Body of pancreas (tissue), 4 donors: ENCODE measurements at places on chromosomes 7 and 10. TPM values are rescaled to one million over a fixed set of nuclear protein-coding genes. Genes with fewer than 3 reads are reported as not detected.
A peak's percentile ranks its signal among the peaks of the same experiment; 100 is the strongest.

Gene CHST15
- total RNA-seq = 18.5 TPM

Gene VWC2
- not detected for total RNA-seq

Gene ANKIB1
- 20.1 TPM for total RNA-seq

GRCh38 chr10:80268266-80268665, 21.2 kb downstream of the MAT1A start:
- H3K4me1 ChIP-seq = peaks cover 28% of the 10 kb centered on the region
- no peaks in the 10 kb centered on the region for H3K36me3 ChIP-seq
- H3K27ac ChIP-seq = no peak overlapping the region
- H3K4me3 ChIP-seq = no peak overlapping the region
- DNase-seq = no peak
- no peaks in the 10 kb centered on the region for H3K27me3 ChIP-seq

GRCh38 chr10:110544958-110545537, 22.4 kb upstream of the SMC3 start:
- no peaks in the 10 kb centered on the region for H3K4me1 ChIP-seq
- H3K4me3 ChIP-seq = no peak overlapping the region
- no peaks in the 10 kb centered on the region for H3K27me3 ChIP-seq
- DNase-seq = no peak
- H3K36me3 ChIP-seq = no peaks in the 10 kb centered on the region

GRCh38 chr7:16465469-16466361, at the start of gene SOSTDC1:
Gene SOSTDC1, minus strand, starts transcription at chr7:16465738. Its CDS starts 70 bp downstream, at chr7:16465668.
- H3K27ac ChIP-seq = no peak within 1 kb of the TSS
- no peak for DNase-seq
- H3K4me3 ChIP-seq = no peak within 1 kb of the TSS
- H3K4me1 ChIP-seq = peaks cover 5% of the 10 kb centered on the region
- H3K36me3 ChIP-seq = no peaks in the 10 kb centered on the region

- no peak overlapping the region for H3K4me3 ChIP-seq
- no peak overlapping the region for H3K27ac ChIP-seq
- H3K4me1 ChIP-seq = peaks cover 3% of the 10 kb centered on the region
- H3K36me3 ChIP-seq = no peaks in the 10 kb centered on the region
- H3K27me3 ChIP-seq = no peaks in the 10 kb centered on the region
Measured at GRCh38 chr10:132602614-132603013, 65.0 kb downstream of the INPP5A start.

GRCh38 chr7:66211429-66211828, 6.3 kb downstream of the TPST1 start:
- DNase-seq = no peak
- H3K27me3 ChIP-seq = no peaks in the 10 kb centered on the region
- no peak overlapping the region for H3K27ac ChIP-seq

GRCh38 chr10:94049911-94050310, 56.2 kb downstream of the PLCE1 start:
- no peaks in the 10 kb centered on the region for H3K36me3 ChIP-seq
- no peaks in the 10 kb centered on the region for H3K27me3 ChIP-seq
- no peaks in the 10 kb centered on the region for H3K4me1 ChIP-seq
- no peak overlapping the region for H3K27ac ChIP-seq
- no peak overlapping the region for H3K4me3 ChIP-seq

DNA sequence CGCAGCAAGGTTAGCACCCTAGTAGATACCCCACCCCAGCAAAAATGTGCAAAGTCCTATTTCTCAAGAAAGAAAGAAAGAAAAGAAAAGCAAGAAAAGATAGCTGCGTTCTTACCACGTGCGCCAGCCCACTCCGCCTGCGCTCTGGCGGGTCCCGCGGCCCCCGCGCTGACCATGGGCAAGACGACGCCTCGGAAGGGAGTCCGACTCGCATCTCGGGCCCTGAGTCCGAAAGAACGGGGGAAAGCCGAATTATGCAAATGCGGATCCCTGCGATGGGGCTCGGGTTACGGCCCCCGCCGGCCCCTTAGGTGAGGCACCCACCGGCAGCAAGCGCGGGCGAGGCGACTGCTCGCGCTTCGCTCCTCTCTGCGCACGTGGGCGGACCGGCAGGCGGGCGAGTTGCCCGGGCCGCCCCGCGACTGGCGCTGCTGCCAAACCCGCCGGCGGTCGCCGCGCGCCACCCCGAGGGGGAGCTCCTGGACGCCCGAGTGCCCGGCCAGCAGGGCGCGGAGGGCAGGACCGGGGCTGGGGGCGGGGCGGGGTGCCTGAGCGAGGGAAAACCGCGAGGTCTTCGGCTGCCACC, 2.4 kb upstream of the EGR2 start:
- H3K4me1 ChIP-seq = peaks cover 30% of the 10 kb centered on the region
- no peak overlapping the region for H3K27ac ChIP-seq
- no peak for DNase-seq

DNA sequence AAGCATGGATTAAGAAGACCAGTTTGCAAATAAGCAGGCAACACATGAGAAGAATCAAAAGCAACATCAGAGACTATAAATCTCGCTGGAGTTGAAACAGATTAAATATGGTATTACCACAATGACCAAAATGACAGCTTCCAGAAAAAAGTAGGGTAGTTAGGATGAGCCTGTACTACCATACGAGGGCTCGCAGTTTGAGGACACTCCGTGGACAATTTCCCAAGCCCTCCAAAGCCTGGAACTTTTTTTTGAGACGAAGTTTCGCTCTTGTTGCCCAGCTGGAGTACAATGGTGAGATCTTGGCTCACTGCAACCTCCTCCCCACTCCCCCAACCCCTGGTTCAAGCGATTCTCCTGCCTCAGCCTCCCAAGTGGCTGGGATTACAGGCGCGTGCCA, 1.0 kb downstream of the LRRC17 start:
- H3K36me3 ChIP-seq = no peaks in the 10 kb centered on the region
- DNase-seq = no peak
- H3K4me1 ChIP-seq = no peaks in the 10 kb centered on the region
- no peaks in the 10 kb centered on the region for H3K27me3 ChIP-seq

GRCh38 chr7:48515171-48515570, 343.9 kb downstream of the ABCA13 start:
- no peaks in the 10 kb centered on the region for H3K36me3 ChIP-seq
- no peak overlapping the region for H3K4me3 ChIP-seq
- DNase-seq = no peak

DNA sequence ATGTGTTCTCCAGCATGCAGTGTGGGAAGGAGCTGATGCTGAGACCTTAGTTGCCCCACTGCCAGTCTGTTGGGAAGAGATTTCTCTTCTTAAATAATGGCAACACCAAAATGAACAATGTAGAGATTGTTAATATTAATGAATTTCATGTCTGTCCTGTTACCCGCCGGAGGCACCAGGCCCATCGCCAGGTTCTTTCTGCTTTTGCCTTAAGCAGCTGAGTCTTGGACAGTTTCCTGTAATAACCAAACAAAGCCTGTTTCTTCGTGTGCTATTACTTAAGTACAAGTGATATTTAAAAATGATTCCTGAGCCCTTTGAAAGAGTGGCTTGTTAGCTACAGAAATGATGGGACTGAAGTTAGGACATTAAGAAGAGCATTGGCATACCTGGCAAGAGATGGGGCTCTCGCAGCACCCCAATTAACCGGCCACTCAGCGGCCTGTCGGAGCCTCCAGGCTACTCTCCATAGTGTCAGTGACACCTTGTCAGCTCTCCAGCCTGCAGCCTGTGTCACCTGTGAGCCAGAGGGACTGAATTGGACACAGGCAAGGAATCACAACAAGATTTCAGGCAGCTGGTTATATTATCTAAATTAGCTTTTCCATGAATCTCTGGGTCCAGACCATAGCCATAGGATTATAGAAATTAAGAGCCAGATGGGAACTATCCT, 142.0 kb downstream of the CELF2 start:
- DNase-seq = no peak
- H3K27me3 ChIP-seq = no peaks in the 10 kb centered on the region
- no peaks in the 10 kb centered on the region for H3K4me1 ChIP-seq
- H3K27ac ChIP-seq = no peak overlapping the region
- no peaks in the 10 kb centered on the region for H3K36me3 ChIP-seq

DNA sequence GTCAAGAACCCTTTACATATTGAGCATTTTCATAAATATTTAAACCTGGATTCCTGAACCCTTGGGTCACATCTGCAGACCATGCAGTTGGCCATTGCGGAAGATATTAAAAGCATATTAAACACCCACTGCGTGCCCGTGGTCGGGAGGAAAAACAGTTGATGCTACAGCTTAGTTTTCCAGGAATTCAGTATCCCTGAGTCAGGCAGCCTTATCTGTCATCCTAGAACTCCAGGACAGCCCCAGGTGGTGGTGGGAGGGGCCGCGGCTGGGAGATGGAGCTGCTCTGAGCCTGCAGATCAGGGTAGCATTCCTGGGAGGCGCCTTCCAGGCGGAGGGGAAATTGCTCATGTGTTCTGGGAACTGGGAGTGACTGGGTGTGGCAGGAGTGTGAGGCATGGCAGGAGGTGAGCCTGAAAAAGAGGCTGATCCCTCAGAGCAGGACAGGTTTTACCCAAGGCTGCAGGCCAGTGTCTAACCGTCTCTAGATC, 222.9 kb upstream of the SH2B2 start:
- no peak for DNase-seq
- no peaks in the 10 kb centered on the region for H3K27me3 ChIP-seq
- no peaks in the 10 kb centered on the region for H3K4me1 ChIP-seq
- H3K36me3 ChIP-seq = no peaks in the 10 kb centered on the region
- H3K27ac ChIP-seq = no peak overlapping the region
- no peak overlapping the region for H3K4me3 ChIP-seq

DNA sequence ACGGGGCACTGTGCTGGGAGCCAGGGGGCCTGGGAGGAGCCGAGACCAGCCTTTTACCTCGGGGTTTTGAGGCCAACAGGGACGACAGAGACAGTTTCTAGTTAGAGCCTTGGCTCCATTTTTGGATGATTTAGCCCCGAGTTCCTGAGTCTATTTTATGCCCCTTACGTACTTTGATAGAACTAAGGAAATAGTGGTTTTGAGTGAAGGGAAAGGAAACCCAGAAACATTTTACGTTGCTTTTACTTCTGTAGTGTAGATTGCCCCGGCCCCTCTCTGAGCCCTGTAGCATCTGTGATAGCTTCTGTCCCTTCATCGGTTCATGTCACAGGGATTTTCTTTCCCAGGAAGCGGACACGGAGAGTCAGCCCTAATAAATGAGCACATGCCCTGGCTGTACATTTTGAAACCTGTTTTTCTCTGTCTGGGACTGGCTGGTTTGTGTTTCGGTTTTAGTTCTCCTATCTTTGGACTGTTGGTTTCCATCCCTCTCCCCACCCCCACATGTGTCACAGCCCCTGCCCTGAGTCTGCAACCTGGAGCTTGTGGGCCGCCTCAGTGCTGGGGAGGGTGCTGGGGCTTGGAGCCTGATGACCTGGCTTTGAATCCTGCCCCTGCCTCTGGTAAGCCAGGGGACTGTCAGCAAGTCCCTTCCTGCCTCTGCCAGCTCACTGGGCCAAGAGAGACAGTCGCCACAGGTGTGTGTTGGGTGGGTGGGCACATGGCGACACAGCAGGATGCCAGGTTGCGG, 6.9 kb upstream of the ORAI2 start:
- H3K36me3 ChIP-seq = no peaks in the 10 kb centered on the region
- no peaks in the 10 kb centered on the region for H3K4me1 ChIP-seq
- H3K27me3 ChIP-seq = no peaks in the 10 kb centered on the region
- no peak overlapping the region for H3K27ac ChIP-seq
- peak; percentile 52 for DNase-seq
- H3K4me3 ChIP-seq = no peak overlapping the region

- H3K4me1 ChIP-seq = peaks cover 83% of the 10 kb centered on the region
- no peak overlapping the region for H3K4me3 ChIP-seq
- no peaks in the 10 kb centered on the region for H3K36me3 ChIP-seq
- DNase-seq = peak; percentile 96
- peak overlapping the region; percentile 79 for H3K27ac ChIP-seq
- no peaks in the 10 kb centered on the region for H3K27me3 ChIP-seq
Measured at GRCh38 chr10:80191589-80192270, 13.6 kb downstream of the ANXA11 start.

DNA sequence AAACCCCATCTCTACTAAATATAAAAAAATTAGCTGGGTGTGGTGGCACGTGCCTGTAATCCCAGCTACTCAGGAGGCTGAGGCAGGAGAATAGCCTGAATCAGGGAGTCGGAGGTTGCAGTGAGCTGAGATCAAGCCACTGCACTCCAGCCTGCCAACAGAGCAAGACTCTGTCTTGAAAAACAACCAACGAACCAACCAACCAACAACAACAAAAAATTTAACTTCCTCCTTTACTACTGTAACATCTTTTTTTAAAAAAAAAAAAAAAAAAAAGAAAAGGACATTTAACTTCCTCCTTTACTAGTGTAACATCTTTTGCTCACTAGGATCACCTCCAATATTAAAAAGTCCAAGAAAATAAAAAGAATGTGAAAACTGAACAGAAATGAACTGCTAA, 92.3 kb upstream of the TMEM168 start:
- no peak overlapping the region for H3K27ac ChIP-seq
- no peaks in the 10 kb centered on the region for H3K36me3 ChIP-seq
- DNase-seq = no peak
- no peak overlapping the region for H3K4me3 ChIP-seq
- peaks cover 5% of the 10 kb centered on the region for H3K4me1 ChIP-seq

DNA sequence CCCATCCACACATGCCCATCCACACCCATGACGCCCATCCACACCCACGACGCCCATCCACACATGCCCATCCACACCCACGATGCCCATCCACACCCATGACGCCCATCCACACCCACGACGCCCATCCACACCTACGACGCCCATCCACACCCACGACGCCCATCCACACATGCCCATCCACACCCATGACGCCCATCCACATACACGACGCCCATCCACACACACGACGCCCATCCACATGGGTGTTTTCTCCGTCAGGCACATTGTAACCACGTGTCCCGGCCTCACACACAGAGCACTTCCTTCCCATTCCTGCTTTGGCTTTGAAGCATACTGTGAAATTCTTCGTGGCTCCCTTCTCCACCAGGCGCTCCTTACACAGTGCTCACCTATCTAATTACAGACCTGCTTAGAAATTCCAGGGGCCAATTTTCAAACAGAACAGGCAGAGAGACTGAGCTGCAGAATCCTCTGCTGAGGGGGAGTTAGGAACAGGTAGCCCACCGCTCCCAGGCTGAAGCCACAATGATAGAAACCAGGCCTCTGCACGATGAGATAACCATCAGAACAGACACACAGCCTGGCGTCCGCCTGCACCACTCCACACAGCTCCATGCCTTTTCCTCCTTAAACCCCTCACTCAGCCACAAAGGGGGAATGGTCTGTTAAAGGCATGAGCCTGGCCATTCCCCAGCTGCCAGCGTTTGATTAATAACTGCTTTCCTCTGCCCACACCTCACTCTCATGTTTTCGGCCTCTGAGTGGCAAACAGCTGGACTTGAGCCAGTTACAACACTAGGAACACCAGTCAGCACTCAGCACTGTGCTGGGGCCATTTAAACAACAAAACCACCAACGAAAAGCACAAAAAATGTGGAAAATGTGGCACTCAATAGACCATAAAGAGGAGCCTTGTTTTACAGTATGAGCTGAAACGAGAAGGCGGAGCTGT, 501.6 kb downstream of the PTPRN2 start:
- H3K27me3 ChIP-seq = no peaks in the 10 kb centered on the region
- H3K4me3 ChIP-seq = no peak overlapping the region
- H3K4me1 ChIP-seq = no peaks in the 10 kb centered on the region

GRCh38 chr10:35353805-35354204, 17.5 kb downstream of the CCNY start:
- no peak overlapping the region for H3K27ac ChIP-seq
- H3K4me3 ChIP-seq = no peak overlapping the region
- no peaks in the 10 kb centered on the region for H3K27me3 ChIP-seq
- no peak for DNase-seq
- H3K36me3 ChIP-seq = no peaks in the 10 kb centered on the region
